GM23338 (cell line): ENCODE measurements at places on chromosomes 3 and 15. TPM values are rescaled to one million over a fixed set of nuclear protein-coding genes. Genes with fewer than 3 reads are reported as not detected.

GRCh38 chr15:40743921-40744814 is 10.9 kb downstream of the RMDN3 start:
- DNase-seq, result peak; percentile 27

DNA sequence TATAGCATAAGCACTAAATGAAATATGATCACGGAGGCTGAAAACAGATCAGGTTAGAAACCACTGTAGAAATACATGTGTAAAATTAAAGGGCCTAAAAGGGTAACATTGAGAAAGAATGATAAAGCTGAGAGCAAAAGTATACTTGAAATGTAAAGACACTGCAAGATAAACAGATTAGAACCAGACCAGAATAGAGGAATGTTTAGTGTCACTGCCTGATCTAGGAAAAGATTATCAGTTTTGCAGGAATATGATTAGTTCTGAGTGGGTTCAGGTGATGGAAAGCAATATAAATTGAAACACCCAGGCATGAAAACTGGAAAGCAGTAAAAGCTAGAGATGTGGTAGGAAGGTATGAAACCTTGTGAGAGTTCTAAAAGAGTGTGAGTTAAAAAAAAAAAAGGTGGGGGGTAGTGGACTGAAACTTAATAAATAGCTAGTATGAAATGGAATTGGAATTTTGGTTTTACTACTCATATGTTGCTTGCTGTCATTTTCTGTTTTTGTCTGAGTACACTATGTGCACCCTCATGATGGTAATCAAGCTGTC is 16.0 kb upstream of the C3orf38 start:
- DNase-seq, result no peak

- DNase-seq, result no peak
Observed at GRCh38 chr15:78910271-78910670, 34.6 kb downstream of the CTSH start.

DNA sequence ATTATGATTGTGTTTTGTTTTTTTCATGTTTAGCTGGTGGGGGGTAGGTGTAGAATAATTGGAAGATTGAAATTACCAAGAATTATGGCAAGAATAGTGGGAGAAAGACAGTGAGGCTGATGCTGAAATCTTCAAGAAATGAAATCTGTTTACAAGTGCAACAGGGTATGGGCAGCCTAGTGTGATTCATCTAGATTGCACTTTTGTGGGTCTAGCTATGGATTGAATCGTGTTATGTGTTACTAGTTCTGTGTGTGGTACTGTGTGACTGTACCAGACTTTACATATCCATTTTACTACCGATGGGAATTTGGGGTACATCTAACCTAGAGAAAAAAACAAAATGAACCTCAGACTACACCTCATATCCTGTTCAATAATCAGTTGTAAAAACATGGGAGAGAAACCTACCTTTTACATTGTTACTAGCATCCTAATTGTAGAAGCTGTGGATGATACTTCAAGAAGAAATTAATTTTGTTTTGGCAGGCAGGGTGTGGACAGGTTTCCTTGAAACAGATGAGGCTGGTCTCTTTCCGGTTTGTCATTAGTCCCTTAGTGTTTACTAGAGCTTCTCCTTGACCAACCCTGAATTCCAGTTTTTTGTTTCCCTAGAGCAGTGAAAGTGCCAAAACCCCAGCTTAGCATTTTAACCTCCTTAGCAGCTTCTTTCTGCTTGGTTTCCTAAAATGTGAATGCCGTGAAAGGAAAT is 47.9 kb downstream of the OPA1 start:
- DNase-seq, result no peak

DNA sequence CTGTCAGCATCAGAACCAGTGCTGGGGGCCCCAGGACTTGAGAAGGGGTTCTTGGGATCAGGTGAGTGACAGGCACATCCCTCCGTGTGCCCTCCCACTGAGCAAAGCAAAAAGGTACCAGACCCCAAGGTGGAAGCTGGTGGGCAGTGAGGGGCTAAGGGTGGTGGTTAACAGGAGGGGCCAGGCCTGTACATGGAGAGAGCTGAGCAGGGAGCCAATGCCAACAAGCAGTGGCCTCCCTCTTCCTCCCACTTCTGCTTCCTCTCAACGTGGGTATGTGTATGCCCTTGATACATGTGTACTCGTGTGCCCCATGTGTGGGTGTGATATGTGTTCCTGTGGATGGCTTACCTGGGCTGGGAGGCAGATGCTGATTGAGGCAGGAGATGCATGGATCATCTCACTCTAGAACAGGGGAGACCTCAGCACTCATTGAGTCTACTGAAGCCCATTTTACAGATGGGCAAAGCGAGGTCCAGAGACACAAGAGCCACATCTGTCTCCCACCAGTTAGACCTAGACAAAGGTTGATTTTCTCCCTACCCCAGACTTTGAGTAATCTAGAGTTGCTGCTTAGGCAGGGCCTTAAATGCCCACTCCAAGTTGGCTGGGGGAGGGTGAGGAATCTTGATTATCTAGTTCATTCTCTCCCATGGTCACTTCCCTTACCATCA is 945 bp downstream of the VIPR1 start:
- DNase-seq, result no peak

- no peak for DNase-seq
Observed at GRCh38 chr3:174640932-174641331, 218.2 kb upstream of the NAALADL2 start.

DNA sequence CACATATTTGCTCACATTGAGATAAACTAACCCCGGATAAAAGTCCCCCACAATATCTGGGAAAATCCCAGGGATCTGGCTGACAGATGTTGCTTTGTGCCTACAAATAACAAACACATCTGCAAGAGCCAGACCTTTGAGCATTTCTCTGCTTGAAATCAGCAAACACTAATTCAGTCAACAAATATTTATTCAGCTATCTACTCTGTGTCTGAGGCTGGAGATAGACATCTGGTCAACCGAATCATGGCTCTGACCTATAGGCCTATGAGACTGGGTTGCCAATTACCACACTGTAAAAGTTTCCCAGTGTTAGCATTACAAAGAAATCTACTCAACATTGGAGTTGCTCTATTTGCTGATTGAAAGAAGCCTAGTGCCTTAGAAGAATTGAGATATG is 201.1 kb upstream of the CADPS start:
- peak; percentile 36 for DNase-seq

- DNase-seq, result peak; percentile 90
Observed at GRCh38 chr3:17412950-17413530, 329.4 kb downstream of the TBC1D5 start.

- no peak for DNase-seq
Observed at GRCh38 chr15:31031471-31032067, 40.1 kb upstream of the MTMR10 start.

DNA sequence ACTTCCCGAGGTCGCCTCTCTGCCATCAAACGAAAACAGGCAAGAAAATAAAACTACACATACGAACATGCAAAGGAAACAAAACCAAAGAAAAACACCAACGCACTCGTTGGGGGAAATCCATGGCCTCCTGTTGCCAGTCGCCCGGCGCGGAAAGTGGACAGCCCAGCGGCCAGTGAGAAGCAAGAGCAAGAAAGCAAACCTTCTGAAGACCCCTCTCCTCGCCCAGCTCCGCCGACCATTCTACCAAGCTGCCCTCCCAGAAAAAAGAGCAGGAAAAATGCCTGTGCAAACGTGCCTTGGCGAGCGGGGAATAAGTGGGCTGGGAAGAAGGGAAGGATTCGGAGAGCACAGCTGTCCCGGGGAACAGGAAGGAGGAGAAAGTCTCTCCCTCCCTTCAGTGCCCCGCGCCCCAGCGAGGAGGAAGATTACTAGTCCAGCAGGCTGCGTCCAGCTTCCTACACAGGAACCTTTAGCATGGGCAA is 802 bp upstream of the NECTIN3 start:
- DNase-seq, result peak; percentile 84

DNA sequence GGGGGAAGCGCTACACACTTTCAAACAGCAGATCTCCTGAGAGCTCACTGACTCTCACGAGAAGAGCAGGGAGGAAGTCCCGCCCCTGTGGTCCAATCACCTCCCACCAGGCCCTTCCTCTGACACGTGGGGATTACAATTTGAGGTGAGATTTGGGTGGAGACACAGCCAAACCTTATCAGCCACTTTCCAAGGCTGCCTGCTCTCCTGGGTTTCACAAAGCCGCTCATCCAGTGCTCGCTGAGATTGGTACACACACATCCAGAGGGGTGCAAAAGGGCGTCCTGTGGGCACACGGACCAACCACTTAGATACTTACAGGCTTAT is 23.1 kb downstream of the XXYLT1 start:
- no peak for DNase-seq

- no peak for DNase-seq
Observed at GRCh38 chr3:42376344-42376798, 34.0 kb downstream of the LYZL4 start.

- DNase-seq, result no peak
Observed at GRCh38 chr3:187264021-187264420, 27.5 kb downstream of the MASP1 start.

DNA sequence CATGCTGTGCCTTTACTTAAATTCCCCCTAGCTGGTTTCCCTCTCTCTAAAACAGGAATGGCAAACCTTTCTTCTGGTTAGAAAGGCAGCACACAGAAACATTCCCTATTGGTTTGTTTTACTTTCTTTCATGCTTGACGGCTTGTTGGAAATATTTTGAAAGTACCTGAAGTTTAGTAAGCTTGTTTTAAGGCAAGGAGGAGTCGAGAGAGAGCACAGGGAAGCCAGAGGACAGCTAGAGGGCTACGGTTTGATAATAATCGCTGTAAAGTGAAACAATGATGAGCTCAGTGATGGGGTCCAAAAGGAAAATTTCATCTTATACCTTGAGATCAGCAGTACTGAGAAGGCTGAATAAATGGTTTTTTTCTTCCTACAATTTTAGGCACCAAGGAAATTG is 64.1 kb downstream of the ATP13A4 start:
- DNase-seq, result no peak

- no peak for DNase-seq
Observed at GRCh38 chr15:27461181-27461580, 490.2 kb downstream of the GABRG3 start.

DNA sequence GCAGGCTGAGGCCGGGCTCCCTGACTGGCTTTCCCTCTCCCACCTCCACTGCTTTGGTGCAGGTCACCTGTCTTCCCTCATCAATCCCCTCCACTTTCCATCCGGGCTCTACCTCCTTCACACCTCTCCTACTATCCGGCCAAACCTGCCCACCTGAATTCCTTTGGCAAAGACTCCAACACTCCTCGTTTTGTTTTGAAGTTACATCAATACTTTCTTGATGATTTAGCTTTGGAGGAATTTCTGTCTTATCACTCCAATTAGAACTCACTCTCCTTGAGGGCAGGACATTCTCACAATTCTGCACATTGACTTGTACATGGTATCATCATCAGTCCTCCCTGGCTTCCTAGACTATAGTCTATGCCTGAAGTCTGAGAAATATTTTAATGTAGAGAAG is 20.4 kb downstream of the LDHAL6B start:
- DNase-seq, result no peak

DNA sequence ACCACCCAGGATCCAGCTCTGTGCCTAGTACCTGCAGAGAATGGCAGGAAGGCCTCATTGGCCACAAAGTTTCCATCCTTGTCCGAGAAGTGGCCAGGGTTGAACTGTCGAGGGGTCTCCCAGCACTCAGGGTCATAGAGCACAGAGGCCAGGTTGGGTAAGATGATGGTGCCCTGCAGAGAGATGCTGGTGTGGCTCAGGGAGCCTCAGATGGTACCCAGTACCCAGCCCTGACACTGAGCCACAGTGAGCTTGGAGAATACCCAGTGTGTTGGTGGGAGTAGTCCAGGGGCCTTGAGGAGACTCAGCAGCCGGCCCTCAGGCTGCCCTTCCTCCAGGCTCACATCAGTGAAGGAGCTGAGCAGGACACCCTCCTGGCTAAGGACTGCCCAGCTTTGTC is 11.5 kb upstream of the PARL start:
- no peak for DNase-seq

DNA sequence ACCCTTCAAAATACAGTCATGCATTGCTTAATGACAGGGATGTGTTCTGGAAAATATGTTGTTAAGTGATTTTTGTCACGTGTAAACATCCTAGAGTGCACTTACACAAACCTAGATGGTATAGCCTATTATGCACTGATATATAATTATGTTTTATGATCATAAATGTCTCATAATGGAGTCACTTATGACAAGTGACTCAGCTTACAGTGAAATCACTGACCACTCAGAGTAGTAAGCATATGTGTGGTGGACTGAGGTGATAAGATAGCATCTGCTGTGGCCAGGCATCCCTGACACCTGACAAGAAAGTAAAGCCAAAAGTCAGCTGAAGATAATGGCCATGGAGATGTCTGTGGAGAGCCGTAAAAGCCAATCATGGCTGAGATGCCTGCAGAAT is 5.4 kb downstream of the ACAD11 start:
- no peak for DNase-seq

GRCh38 chr3:134287512-134287911 is 36.9 kb upstream of the RYK start:
- DNase-seq, result no peak

- DNase-seq, result no peak
Observed at GRCh38 chr3:45646051-45646585, 43.1 kb upstream of the SACM1L start.

Gene GOLGA6L7
- total RNA-seq, result not detected in 2 replicates

Gene CDC25A
- 126 and 131 TPM in 2 replicates for total RNA-seq

Gene CSPG5
- total RNA-seq, result 3.4 and 4.3 TPM in 2 replicates

Gene GADL1
- total RNA-seq, result 0.35 and 0.97 TPM in 2 replicates

Gene DNASE1L3
- total RNA-seq, result not detected in 2 replicates

Gene CHRNA3
- total RNA-seq, result 1.3 and 2.9 TPM in 2 replicates

Gene ADGRG7
- not detected in 2 replicates for total RNA-seq

Gene GOLGA6C
- 0.70 and 1.3 TPM in 2 replicates for total RNA-seq

Gene ST8SIA2
- total RNA-seq, result 1.2 and 2.0 TPM in 2 replicates

Gene FANCD2OS
- not detected in 2 replicates for total RNA-seq

Gene TMEM207
- not detected in 2 replicates for total RNA-seq

Gene RAB27A
- total RNA-seq, result 3.0 and 5.8 TPM in 2 replicates

Gene PROK2
- total RNA-seq, result 0.89 and 2.1 TPM in 2 replicates

Gene ECE2
- 0.24 TPM in 1 of 2 replicates, not detected in the other for total RNA-seq

Gene NEK4
- 26.1 and 42.7 TPM in 2 replicates for total RNA-seq

Gene TMEM45A
- 6.5 and 7.0 TPM in 2 replicates for total RNA-seq
